Vagina (tissue), 2 donors: ENCODE measurements at places on chromosomes 1 and 21.

DNA sequence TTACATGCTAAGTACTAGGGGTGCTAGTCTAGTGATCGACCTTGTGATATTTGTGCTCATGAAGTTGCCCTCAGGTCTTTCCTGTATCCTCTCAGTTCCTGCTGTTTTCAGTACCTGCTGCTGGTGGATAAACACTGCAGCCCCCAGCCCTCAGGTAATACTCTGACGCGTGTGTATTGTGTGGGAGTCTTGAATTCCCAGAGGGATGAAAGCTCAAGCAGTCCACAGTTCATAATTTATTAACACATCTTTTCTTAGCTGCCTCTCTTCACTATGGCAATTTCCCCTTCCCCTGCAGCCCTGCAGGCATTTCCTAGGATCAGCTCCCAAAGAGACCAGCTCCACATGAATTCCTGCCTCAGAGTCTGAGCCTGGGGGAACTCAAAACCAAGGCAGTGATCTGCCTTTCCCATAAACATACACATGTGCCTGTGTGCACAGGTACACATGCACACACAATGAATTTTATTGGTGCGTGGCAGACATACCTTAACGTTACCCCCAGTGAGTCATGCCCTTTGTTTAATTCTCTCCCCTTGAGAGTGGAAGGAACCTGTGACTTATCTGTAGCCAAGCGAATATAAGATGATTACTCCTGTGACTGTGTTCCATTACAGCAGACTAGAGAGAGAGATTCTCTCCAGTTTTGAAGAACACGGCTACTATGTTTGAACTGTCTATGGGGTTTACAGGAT is 14.1 kb upstream of the HMGCS2 start:
- peaks cover 29% of the 10 kb centered on the region for H3K4me1 ChIP-seq
- no peak overlapping the region for H3K4me3 ChIP-seq
- no peak overlapping the region for H3K27ac ChIP-seq

DNA sequence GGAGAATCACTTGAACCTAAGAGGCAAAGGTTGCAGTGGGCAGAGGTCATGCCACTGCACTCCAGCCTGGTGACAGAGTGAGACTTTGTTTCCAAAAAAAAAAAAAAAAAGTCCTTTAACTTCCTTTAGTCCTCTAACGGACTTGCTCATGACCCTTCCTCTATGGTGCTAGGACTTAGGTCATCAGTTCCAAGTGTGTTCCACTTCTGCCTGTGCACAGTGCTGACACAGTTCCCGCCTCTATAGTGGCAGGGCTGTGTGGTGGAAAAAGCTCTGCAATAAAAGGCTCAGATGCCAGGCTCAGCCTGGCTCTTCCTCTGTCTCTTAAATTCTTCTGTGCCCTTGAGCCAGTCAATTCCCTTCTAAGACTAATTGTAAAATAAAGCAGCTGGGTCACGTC is 22.0 kb downstream of the CC2D1B start:
- no peak overlapping the region for H3K4me3 ChIP-seq
- no peaks in the 10 kb centered on the region for H3K4me1 ChIP-seq
- no peaks in the 10 kb centered on the region for H3K27me3 ChIP-seq

GRCh38 chr1:67431869-67432578 is 1.8 kb upstream of the SERBP1 start:
- no peak overlapping the region for H3K4me3 ChIP-seq
- peaks cover 24% of the 10 kb centered on the region for H3K4me1 ChIP-seq
- DNase-seq, result no peak
- H3K27ac ChIP-seq, result no peak overlapping the region
- no peaks in the 10 kb centered on the region for H3K36me3 ChIP-seq

- H3K36me3 ChIP-seq, result no peaks in the 10 kb centered on the region
- DNase-seq, result no peak
- H3K4me3 ChIP-seq, result no peak overlapping the region
- no peaks in the 10 kb centered on the region for H3K4me1 ChIP-seq
- no peaks in the 10 kb centered on the region for H3K27me3 ChIP-seq
- no peak overlapping the region for H3K27ac ChIP-seq
These were observed 574.1 kb downstream of the PTPRU start for GRCh38 chr1:29810121-29811120.

DNA sequence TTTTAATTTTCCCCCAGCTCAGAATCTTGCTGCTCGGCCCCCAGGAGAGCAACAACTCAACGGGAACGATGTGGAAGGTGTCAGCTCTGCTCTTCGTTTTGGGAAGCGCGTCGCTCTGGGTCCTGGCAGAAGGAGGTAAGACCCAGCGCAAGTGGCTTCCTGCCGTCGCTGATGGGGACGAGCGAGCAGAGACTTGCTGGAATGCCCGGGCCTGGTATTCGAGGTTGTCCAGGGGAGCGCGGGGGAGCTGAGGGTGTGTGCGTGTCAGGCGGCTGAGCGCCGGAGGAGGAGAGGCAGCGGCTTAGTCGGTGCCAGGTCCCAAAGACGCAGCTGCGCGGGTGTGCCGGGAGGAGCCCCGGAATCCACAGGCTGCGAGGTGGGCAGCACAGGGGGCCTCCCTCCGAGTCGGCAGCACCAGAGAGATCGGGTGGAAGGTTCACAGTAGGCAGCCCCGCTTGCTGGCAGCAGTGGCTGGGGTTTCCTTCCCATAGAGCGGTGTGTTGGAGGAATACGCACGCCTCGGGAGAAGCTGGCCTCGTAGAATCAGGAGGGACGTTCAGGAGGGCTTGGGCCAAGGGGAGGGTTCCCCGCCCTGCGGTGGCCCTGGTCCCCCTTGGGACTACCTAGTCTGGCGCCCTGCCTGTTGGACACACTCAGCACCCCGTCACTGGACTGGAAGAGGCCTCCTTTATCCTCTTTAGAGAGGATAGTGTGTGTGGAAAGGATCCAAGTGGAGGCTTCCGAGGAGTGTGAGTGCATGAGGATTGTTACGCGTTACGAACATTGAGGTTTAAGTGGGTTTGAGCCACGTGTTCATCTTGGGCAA is 547 bp downstream of the PDPN start:
- DNase-seq, result no peak
- H3K4me3 ChIP-seq, result peak overlapping the region; percentile 56
- H3K27ac ChIP-seq, result peak overlapping the region; percentile 95
- no peaks in the 10 kb centered on the region for H3K36me3 ChIP-seq

DNA sequence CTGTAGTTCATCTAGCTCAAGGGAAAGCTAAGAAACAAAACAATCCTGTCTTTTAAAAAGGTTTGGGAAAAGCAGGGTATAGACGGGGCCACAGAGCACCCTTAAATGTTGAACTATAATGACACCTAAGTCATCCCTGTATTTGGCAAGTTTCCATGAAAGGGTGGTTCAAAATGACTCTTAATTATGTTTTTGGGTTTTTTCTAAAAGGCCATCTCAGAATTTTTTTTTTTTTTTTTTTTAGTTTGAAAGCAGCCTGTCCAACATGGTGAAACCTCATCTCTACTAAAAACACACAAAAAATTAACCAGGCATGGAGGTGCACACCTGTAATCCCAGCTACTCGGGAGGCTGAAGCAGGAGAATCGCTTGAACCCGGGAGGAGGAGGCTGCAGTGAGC is 22.2 kb downstream of the TOMM20 start:
- H3K27ac ChIP-seq, result no peak overlapping the region
- DNase-seq, result no peak
- peaks cover 15% of the 10 kb centered on the region for H3K36me3 ChIP-seq

- no peak for DNase-seq
- no peaks in the 10 kb centered on the region for H3K4me1 ChIP-seq
- no peak overlapping the region for H3K4me3 ChIP-seq
- H3K27ac ChIP-seq, result no peak overlapping the region
- H3K27me3 ChIP-seq, result no peaks in the 10 kb centered on the region
These were observed 69.5 kb downstream of the LHX8 start for GRCh38 chr1:75203415-75204277.

- no peak overlapping the region for H3K4me3 ChIP-seq
- no peak for DNase-seq
- H3K27me3 ChIP-seq, result no peaks in the 10 kb centered on the region
These were observed 68.5 kb downstream of the DYRK1A start for GRCh38 chr21:37435120-37435519.

DNA sequence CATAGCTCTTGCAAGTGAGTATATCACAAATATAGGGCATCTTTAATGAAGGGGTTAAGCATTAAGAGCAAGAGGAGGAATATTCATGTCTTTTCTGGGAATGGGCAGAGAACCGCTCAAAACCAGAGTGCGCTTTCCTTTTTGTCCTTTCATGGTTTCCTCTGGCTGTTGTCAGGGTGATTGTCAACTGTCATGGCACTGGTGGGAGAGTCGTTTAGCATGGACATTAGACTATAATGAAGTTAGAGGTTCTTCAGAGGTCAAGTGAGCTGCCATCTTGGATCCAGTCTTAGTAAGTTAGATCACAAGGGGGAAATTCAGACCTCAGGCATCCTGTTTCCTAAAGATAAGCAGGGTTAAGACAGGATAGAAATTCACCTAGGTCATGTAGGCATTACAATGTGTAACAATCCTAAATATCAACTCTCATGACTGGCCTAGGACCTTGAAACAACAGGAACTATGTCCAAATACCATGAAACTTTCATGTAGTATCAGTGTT is 12.1 kb upstream of the COA6 start:
- no peak overlapping the region for H3K27ac ChIP-seq
- no peaks in the 10 kb centered on the region for H3K36me3 ChIP-seq
- no peak overlapping the region for H3K4me3 ChIP-seq
- H3K27me3 ChIP-seq, result no peaks in the 10 kb centered on the region

DNA sequence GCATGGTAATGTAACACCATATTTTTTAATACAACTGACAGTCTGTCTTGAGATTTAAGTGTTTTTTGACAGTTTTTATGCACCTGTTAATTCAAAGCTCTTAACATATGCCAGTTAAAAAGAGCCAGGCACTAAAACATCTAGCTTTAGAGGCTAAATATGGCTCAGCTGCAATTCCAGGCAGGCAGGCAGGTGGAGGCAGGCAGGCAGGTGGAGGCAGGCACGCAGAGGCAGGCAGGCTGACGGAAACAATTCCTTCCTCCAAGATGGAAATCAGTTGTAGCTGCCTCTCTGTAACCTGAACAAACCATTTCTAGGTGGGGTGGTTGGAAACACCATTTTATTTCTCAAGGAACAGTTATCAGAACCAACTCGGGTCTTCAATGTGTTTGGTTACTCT is 51.2 kb downstream of the GORAB start:
- no peak overlapping the region for H3K4me3 ChIP-seq
- no peak for DNase-seq
- peaks cover 13% of the 10 kb centered on the region for H3K4me1 ChIP-seq
- H3K36me3 ChIP-seq, result no peaks in the 10 kb centered on the region
- no peak overlapping the region for H3K27ac ChIP-seq

DNA sequence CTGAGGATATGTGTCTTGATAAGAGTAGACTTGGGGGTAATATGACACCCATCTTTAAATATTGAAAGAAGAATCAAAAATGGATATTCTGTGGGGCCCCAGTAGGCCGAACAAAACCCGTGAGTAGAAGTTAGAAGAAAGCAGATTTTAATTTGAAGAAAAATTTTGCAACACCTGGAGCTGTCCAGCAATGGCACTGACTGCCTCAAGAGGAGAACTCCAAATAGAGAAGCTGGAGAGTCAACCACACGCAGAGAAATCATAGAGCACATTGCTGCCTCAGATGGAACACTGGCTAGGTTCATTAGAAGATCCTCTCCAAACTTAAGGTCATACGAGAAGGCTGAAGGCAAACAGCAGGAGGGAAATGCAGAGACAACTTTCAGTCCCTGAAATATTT is 6.8 kb downstream of the NHLH1 start:
- no peak overlapping the region for H3K27ac ChIP-seq
- DNase-seq, result no peak
- peaks cover 11% of the 10 kb centered on the region for H3K4me1 ChIP-seq
- H3K27me3 ChIP-seq, result no peaks in the 10 kb centered on the region
- no peak overlapping the region for H3K4me3 ChIP-seq

DNA sequence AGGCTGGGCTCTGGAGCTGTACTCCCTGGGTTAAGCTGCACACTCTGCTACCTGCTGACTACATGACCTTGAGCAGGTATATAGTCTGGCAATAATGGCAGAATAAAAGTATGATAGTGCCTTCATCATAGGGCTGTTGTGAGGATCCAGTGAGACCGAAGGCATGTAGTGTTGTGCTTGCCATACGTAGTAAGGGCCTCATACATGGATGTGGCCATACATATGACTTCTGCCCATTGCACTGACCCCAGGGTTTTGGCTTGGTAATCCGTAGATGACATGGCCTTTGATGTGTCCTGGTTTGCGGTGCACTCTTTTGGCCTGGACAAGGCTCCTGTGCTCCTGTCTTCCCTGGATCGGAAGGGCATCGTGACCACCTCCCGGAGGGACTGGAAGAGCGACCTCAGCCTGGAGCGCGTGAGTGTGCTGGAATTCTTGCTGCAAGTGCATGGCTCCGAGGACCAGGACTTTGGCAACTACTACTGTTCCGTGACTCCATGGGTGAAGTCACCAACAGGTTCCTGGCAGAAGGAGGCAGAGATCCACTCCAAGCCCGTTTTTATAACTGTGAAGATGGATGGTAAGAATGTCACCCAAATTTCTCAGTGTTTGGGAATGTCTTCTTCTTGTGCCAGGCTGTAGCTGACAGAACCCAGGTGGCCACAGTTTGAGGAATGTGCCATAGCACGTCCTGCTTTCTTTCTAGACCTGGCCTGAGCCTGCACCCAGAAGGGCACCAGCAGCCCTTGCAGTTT is 17.0 kb upstream of the CD101 start:
- no peaks in the 10 kb centered on the region for H3K27me3 ChIP-seq
- H3K4me1 ChIP-seq, result no peaks in the 10 kb centered on the region
- H3K36me3 ChIP-seq, result no peaks in the 10 kb centered on the region
- no peak for DNase-seq
- H3K27ac ChIP-seq, result no peak overlapping the region

DNA sequence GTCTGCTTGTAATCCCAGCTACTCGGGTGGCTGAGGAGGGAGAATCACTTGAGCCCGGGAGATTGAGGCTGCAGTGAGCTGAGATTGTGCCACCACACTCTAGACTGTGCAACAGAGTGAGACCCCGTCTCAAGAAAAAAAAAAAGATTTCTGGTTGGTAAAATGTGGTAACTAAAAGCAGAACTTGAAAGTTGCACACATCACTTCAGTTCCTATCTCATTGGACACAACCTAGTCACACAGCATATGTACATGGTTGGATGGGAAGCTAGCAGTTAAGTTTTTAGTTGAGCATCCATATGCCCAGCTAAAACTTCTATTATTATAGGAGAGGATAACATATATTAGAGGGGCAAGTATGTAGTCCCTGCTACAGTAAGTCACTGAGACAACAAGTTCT is 22.1 kb downstream of the BCAS2 start:
- no peaks in the 10 kb centered on the region for H3K4me1 ChIP-seq
- no peak for DNase-seq
- H3K27ac ChIP-seq, result no peak overlapping the region
- H3K27me3 ChIP-seq, result no peaks in the 10 kb centered on the region
- no peaks in the 10 kb centered on the region for H3K36me3 ChIP-seq

GRCh38 chr1:156500543-156500792 is at the start of gene MEF2D:
MEF2D (minus strand) TSS chr1:156500775; CDS start chr1:156483292, 17,483 bp downstream.
- H3K27ac ChIP-seq, result peak within 1 kb of the TSS; percentile 99
- peak within 1 kb of the TSS; percentile 96 for H3K4me3 ChIP-seq
- peaks cover 74% of the 10 kb centered on the region for H3K4me1 ChIP-seq
- no peaks in the 10 kb centered on the region for H3K36me3 ChIP-seq
